ENCODE measurements at places on chromosomes 12 and 14. TPM values are rescaled to one million over a fixed set of nuclear protein-coding genes. Genes with fewer than 3 reads are reported as not detected.

DNA sequence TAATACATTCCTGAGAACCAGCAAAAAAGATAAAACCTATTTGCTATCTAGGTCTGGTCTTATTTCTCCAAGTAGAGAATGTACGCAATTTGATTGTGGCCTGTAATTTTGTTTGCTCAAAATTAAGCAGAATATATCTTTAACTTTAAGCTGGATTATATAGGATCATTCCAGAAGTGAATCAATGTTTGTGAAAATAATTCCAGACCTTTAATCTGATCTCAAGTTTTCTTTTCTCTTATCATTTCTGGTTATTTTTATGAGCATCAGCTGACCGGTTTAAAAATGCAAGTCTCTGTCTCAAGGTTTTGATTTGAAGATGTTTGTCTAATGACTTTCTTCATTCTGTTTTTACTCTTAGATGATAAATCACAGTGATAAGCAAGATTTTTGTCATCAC, 997.9 kb upstream of the FLRT2 start:
- no peak for DNase-seq

DNA sequence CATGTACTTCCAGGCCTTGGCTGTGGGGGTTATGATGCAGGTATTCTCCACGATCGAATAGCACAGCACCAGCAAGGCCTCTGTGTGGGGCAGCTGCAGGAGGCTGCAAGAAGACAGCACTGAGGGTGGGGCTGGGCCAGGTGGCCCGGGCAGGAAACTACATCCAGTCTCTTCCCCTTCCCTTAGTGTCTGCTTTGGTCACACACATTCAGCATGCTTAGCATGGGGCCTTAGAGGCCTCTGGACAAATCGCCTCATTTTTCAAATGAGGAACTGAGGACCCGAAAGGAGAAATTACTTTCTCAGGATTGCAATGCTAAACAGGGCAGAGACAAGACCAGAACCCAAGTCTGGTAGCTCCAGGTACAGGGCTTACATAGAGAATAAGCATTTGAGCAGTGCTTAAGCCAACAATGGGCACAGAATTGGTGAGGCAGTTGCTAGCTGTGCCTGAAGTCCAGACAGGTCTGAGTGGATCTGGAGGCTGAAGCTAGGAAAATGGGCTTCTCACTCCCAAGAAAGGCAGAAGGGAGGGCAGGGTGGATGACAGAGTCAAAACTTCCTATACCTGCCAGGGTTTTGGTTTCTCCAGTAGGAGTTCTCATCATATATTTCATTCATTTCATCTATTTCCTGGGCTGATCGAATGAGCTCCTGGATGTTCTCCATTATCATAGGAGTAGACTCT, 3.5 kb downstream of the ACRBP start:
- no peak for DNase-seq

DNA sequence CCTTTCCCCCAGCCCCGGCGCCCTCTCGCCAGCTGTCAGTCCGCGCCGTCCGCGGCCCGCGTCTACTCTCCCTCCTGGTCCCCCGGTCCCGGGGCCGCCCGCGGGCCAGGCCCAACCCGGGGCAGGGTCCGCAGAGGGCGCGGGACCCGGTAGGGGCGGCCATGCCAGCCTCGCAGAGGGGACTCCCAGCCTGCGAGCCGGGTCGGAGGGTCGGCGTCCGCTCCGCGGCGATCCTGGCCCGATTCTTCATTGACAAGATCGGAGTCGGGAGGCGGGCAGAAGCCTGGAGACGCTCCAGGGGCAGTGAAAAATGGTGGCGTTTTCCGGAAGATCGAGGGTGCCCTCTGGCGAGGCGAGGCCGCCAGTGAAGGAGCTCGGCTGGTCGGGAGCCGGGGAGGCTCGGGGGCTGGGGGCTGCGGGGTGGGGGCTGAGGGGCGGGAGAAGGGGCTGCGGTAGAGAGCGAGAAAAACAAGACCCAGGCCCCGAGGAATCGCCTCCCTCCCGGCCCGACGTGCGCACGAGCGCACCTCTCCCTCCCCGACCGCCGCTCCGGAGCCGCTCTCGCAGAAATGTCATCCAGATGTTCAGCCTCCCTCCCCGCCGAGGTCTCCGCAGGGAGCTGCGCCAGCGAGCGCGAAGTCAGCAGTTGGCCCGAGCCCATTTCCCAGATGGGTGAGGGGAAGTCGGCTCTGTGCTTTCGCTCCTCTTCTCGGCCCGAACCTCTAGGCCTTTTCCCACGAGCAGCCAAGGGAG, 647 bp upstream of the TGFB3 start:
- no peak for DNase-seq

- DNase-seq = no peak
These were observed 4.2 kb upstream of the VSX2 start for GRCh38 chr14:74235017-74235416.

DNA sequence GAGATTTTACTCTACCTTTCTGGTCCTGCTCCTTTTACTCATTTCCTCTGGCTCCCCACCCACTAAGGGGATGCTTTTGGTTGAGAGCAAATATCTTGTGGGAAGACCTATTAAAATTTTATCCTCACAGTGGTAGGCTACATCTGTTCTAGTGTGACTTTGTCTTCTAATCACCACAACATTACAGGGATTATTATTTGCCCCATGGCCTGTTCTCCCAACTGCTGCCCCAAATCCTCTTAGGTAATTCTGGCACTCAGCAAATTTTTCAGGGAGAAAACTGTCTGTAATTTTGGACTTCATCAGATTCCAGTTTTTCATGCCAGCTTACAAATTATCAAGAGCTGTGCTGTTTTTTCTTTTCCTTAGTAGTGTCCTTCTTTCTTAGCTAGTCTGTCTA, 172.3 kb downstream of the GPHN start:
- no peak for DNase-seq

GRCh38 chr12:27780612-27781408, 774 bp upstream of the MANSC4 start:
- DNase-seq = no peak

DNA sequence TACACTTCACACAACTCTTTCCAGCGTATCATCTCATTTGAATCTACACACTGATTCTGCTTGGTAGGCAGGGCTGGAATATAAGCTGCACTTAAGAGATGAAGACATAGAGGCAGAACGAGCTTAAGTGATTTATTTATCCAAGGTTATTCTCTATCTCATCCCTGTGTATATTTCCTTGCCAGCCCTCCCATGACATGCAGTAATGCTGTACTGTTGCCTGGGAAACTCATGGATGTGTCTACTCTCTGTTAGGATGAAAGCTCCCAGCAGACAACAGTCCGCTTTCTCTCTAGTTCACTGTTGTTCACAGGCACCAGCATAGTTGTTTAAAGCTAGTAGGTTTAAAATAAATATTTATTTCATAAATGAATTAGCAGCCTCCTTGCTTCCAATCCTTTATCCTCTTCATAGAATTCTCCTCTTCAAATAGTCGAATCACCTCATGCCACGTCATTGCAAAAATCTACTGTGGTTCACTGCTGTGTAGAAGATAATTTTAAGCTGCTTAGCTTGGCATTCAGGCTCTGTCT, 25.4 kb downstream of the FGF6 start:
- DNase-seq = no peak

DNA sequence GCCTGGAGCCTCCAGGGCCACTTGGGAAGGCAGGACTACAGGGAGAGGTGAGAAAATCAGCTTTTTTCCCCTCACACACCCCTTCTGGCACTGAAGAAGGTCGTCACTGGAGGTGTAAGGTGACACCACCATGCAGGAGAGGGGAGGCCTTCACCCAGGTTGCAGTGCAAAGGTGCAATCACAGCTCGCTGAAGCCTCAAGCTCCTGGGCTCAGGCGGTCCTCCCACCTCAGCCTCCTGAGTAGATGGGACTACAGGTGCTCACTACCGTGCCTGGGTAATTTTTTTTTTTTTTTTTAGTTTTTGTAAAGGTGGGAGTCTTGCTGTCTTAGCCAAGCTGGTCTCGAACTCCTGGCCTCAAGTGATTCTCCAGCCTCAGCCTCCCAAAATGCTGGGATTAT, 93.6 kb downstream of the TNFAIP2 start:
- no peak for DNase-seq

DNA sequence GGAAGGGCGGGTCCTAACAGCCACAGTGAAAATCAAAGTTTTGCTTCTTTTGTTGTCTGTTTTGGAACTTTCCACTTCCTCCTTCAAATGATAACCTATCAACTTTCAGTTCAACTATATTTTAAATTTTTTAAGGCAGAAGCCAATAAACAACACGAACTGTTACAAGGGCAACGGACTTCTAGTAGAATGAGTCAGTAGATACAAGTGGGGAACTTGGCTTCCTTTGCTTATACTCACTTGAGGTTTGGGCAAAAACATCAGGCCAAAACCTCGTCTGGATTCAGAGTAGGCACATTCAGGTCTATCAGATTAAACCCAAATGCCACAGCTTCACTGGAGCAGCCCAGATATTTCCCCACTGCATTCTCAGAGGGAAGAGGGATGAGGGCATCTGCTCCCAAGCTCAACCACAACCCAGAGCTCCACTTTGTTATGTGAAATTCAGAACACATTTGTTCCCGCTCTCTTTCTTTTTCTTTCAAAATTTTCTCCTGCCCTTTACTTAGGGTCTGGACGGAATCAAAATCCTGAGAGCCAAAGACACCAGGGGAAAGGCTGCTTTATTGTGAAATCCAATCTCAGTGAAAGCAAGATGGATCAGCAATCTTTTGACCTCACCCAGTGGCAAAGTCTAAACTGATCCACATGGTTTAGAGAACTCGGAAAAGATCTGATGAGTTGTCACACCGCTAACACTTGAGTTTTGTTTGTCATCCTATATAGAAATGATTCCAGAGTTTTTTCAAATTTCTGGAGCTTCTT, 152.5 kb upstream of the BTG1 start:
- DNase-seq = no peak

GRCh38 chr14:26528415-26529182, 69.2 kb downstream of the NOVA1 start:
- no peak for DNase-seq

DNA sequence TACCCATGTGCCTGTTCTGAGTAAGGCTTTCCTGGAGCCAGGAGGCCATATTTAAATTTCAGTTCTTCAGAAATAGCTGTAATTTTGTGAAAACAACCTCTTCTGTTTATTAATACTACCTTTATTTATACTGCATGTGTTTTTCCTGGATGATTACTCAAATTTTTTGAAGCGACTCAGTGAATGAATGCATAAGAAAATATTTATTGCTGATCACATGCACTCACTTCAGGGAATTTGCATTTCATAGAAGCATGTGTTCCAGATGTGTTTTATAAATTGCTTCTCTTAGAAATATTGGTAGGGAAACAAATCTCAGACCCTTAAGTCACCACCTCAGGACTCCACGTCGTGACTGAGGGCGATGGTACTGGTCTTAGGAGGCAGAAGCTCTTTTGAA, 21.8 kb upstream of the DCN start:
- DNase-seq = no peak

DNA sequence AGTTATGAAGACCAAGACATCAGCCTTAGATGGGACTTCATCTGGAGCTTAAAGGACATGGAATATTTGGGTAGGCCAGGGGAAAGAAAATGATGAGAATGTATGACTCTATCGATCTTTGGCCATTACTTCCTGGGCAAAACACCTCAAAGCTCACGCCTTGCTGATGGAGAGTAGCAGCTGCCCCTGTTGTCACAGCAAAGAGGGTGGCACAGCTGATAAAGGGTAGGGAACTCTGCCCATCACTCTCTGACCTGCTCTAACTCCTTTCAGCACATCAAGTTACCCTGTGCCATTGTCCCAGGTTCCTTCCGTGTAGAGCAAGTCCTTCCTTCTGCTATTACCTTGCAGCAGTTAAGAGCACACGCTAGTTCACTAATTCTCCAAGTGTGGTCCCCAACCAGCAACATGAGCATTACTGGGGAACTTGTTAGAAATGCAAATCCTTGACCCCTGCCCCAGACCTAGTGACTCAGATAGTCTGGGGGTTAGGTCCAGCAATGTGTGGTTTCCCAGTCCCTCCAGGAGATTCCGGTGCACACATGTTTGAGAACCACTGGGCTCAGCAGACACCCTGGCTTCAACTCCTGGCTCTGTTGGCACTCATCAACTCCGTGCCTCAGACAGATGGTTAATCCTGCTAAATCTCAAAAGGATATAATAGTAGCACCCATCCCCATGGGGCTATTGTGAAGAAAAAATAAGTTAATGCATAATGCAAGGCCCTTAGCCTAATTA, 93.7 kb upstream of the EEA1 start:
- DNase-seq = no peak

GRCh38 chr12:77299001-77299400, 233.6 kb upstream of the E2F7 start:
- no peak for DNase-seq

GRCh38 chr12:57388425-57388824, 42.4 kb downstream of the R3HDM2 start:
- DNase-seq = no peak

GRCh38 chr12:31727192-31727591, 1.6 kb downstream of the AMN1 start:
- DNase-seq = no peak

GRCh38 chr12:53308276-53308675, 8.8 kb downstream of the MYG1 start:
- no peak for DNase-seq

DNA sequence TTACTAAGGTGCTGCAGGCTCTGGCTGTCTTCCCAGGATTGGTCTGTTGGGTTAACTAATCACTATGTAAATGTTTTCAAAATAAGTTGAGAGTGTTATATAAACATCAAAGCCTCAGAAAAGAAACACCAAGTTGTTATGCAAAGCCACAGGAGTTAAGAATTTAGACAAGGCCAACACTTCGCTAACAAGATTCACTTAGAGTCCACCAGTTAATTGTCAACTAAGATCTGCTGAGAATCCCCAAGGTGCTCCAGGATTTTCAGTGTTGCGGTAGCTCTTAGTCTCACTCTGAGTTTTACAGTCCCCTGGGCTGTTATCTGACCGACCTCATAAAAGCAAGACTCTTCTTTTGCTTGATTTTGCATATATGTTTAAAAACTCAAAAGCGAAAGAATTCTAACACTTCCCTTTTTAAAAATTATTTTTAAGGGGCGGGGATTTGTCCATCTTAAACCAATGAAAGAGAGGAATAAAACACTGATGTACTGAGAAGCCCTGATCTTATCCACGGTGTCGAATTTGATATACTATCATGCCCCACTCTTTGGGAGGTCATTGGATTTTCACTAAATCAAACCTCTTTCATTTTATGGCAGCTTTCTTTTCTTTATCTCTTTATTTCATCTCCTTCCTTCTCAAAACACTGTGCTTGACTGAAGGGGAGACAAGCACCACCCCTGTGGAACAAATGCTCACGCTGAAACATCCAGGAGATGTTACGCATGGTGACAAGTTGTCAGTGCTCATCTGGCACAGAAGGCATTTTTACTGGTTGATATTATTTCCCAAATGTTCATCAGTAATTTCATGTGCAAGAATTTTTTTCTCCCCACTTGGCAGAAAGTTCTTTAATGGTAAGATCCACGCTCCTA, 7.0 kb downstream of the NIN start:
- DNase-seq = no peak

- no peak for DNase-seq
These were observed 12.7 kb downstream of the CCND2 start for GRCh38 chr12:4286228-4286627.

BEST3 gene
- total RNA-seq = not detected

TESPA1 gene
- total RNA-seq = 0.31 TPM

PLEKHG7 gene
- not detected for total RNA-seq

RNASE1 gene
- 13.8 TPM for total RNA-seq

LACRT gene
- not detected for total RNA-seq

ST8SIA1 gene
- total RNA-seq = 0.70 TPM

SDR9C7 gene
- 42.1 TPM for total RNA-seq

MUCL1 gene
- not detected for total RNA-seq

MMP17 gene
- total RNA-seq = 1.7 TPM

PCED1B gene
- 1.2 TPM for total RNA-seq
